Right ventricle myocardium inferior (tissue), 1 donor: ENCODE measurements at places on chromosomes 3 and 15. TPM values are rescaled to one million over a fixed set of nuclear protein-coding genes. Genes with fewer than 3 reads are reported as not detected.

- no peak for DNase-seq
Observed at GRCh38 chr3:23888617-23889228, 28.1 kb downstream of the NKIRAS1 start.

DNA sequence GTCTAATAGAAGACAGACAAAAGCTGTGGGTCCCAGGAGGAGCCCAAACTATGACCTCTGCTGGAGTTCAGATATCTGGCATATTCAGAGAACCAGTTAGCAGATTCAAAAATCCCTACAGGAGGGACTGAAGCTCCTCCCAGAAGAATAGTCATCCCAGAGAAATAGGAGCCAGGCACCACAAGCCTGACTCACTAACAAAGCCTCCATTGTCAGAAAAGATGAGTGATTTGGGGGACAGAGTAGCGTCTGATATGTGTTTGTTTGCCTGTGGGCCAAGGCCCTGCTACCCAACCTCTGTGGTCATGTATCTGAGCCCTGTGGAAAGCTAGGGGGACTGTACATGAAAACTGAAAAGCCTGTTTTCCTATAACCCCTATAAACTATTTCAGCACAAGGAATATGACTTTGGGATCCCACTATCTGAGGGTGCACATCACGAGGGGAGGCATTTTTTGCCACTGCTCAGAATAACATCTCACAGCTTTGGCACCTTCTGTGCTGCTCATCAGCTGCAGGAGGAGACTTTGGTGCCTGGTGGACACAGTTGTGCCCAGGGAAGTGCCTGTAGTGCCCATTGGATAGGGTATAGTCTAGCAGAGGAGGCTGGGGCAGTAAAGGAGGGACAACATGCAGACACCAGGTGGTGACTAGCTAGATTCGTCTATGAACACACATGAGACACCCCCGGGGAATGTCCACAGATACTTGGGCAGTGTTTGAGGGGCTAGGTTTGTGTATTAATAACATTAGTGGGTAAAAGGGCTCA, 9.7 kb upstream of the LARP6 start:
- no peak for DNase-seq

GRCh38 chr3:120470870-120471269, 20.1 kb upstream of the FSTL1 start:
- no peak for DNase-seq

DNA sequence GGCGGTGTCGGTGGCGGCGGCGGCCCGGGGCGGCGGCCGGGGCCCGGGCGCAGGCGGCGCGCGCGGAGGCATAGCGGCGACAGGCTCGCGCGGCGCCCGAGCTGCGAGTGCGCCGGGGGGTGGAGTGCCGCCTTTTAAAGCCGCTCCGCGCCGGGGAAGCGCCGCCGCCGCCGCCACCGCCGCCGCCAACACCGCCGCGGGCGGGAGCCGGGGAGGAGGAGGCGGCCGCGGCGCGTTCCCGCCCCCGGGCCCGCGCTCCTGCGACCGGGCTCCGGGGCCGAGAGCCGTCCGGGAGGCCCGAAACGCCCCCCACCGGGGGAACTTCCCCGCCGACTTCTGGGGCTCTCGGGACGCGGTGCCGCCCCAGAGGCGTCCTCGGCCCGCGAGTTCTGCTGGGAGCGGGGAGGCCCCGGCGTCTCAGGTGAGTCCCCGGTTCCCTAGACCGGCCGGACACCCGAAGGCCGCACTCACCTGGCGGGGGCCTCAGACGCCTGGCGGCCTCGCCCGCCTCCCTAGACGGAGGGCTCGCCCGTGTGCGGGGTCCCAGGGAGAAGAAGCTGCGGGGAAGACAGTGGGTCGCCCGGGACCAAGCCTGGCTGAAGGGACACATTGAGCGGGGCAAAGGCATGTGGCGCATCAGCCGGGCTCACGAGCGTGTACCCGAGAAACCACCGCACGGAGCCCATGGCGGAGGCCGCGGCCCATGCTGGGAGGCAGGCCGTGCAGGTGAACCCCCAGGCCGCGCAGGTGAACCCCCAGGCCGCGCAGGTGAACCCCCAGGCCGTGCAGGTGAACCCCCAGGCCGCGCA, at the start of gene PCSK6:
Gene PCSK6, minus strand, starts transcription at position 109 of the 809 bp plus-strand sequence. Its CDS starts 37 bp downstream, at position 72.
- no peak for DNase-seq

- no peak for DNase-seq
Observed at GRCh38 chr3:61637088-61638051, 76.0 kb downstream of the PTPRG start.

GRCh38 chr3:155753038-155753639, 8.3 kb upstream of the PLCH1 start:
- DNase-seq: no peak

DNA sequence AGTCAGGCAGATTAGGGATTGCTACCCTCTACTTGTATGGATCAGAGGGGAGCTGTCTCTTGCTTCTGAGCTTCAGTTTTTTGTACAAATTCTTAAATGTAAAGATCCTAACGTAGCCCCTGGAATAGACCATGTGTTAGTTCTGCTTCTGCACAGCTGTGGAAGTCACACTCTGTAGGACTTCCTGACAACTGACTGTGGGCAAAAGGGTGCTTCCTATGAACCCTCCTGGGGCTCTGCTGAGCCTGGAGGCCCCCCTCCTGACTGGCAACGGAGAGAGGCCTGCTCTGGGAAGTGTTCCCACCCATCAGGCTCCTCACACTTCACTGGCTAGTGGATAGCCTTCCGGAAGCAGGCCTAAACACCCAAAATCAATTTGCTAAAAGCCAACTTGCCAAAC, 131.0 kb downstream of the RPLP1 start:
- DNase-seq: no peak

GRCh38 chr3:186938716-186939115, 8.4 kb downstream of the ST6GAL1 start:
- DNase-seq: no peak

- DNase-seq: no peak
Observed at GRCh38 chr15:39250460-39251186, 330.3 kb upstream of the THBS1 start.

DNA sequence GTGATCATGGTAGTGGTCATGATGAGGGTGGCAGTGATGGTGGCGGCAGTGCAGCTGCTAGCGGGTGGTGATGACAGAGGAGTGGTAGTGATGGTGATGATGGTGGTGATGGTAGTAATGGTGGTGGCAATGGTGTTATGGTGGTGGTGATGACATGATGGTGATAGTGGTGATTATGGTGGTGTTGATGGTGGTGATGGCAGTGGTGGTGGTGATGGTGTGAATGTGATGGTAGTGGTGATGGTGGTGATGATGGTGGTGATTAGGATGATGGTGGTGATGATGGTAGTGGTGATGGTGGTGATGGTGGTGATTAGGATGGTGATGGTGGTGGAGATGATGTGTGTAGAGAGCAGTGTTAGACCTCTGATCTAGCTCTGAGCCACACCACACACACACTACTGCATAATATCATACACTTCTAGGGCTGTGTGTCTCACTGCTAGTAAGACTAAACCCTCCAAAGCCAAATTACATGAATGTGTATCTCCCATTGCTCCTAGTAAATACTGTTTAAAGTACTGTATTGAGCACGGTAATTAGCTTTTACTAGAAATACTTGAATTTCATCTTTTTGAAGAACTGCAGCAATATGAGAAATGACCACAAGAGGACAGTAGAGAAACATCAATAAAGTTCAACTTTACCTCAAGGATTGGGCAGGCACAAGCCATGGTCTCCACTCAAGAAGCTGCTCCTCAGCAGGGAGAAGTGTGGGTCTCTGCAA, 28.8 kb downstream of the TMED3 start:
- no peak for DNase-seq

- DNase-seq: no peak
Observed at GRCh38 chr15:80730926-80731325, 35.8 kb downstream of the ABHD17C start.

- no peak for DNase-seq
Observed at GRCh38 chr3:190064659-190065058, 56.0 kb downstream of the P3H2 start.

DNA sequence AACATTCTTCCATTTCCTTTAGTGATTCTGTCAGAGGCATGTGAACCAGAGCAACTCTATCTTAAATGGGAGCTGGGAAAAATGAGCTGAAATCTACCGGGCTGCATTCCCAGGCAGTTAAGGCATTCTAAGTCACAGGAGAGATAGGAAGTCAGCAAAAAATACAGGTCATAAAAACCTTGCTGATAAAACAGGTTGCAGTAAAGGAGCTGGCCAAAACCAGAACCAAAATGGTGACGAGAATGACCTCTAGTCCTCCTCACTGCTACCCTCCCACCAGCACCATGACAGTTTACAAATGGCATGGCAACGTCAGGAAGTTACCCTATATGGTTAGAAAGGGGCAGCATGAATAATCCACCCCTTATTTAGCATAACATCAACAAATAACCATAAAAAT, 66.4 kb downstream of the B3GALNT1 start:
- DNase-seq: no peak

DNA sequence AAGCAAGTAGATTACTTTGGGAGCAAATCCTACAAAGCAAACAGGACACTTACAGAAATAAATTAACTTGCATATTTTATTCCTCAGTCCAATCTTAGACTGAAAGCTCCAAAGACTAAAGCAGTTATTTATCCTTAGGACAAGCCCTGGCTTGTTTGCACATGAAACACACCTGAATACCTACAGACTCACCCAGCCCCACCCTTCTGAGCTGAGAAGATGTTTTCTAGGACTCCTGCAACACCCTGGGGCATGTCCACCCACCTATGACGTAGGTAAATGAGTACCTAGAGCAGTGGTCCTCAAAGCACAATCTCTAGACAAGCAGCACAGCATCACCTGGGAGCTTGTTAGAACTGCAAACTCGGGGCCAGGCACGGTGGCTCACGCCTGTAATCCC, 80.8 kb downstream of the ANXA2 start:
- DNase-seq: no peak

GRCh38 chr3:169394316-169394715, 269.2 kb downstream of the MECOM start:
- DNase-seq: no peak

GRCh38 chr15:42846647-42847046, 73.9 kb downstream of the TTBK2 start:
- DNase-seq: no peak

DNA sequence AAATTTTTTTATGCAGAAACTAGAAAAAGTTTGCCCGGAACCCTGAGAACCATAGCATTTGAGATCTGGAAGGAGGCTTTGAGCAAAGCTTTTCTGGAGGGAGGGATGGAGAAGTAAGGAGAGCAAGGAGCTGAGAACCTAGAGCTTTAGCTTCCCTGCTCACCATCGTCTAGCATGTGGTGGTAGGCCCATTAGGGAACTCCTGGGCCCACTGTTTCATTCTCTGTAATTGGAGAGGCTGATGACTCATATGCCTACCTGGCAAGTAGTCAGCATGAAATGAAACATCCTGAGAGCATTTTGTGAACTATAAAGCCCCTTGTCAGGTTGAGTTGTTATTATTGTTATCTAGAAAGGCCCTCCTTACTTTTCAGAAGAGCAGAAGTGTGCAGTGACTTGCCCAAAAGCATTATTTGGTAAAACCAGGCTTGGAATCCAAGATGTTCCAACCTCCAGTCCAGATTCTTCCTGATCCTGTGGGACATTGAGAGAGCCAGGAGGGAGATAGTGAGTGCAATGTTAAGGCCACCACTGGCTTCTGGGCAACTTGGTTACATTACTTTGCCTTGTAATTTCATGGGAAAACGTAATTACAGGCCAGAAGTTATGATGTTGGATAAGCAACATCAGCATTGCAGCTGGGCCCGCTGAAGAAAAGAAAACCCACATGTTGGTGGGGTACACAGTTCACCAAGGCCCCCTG, 104.5 kb upstream of the BFSP2 start:
- no peak for DNase-seq

- DNase-seq: no peak
Observed at GRCh38 chr3:130537673-130538304, 20.8 kb downstream of the COL6A6 start.

- no peak for DNase-seq
Observed at GRCh38 chr15:43872416-43873020, 45.7 kb downstream of the WDR76 start.

- no peak for DNase-seq
Observed at GRCh38 chr3:179181993-179182551, 33.9 kb downstream of the PIK3CA start.

DNA sequence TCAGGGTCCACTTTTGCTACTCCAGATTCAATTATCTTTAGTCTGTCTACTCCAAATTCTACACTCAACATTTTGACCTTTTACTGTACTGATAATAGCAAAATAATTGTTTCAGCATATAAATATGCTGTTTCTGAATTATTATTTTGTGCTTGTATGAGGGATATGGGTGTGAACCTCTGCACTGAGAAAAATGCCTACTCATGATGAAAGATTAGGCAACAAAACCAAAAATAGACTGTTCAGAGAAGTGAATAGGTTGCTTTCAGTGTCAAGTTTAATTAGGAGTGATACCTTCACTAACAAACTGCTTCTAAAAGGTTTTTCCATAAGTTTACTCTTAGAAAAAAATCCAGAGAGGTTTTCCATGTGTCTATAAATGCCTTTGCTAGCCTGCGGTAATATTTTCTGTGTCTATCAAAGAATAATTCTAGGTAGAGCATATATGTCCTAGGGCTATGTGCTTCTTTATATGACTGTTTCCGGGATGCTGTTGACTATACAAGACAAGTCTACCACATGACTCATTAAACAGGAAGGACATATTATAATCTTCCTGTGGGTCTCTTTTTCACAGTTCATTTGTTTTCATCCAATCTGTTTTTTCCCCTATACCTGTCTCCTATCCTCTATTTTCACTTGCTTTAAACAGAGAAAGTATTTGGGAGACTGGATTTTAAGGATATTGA, 218.5 kb upstream of the TTC14 start:
- DNase-seq: no peak

- no peak for DNase-seq
Observed at GRCh38 chr3:119681279-119681678, 4.1 kb upstream of the COX17 start.

DNA sequence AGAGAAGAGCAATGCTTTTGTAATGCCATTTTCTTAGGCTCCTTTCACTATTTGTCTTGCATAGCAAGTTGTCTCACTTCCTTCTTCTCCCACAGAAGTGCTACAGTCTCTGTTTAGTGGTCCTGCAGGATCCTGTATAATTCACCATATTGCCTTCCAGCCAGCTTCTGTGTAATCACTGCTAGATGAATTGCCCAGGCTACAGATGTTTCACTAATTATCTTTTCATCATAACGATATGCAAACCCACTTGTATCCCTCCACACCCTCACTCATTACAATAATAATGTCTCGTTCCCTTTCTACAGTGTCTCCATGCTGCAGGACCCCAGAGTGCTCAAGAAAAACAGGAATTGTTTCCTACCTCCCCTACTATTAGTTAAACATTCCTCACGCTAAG, 402.9 kb downstream of the TBL1XR1 start:
- no peak for DNase-seq

The ZNF501 gene
- total RNA-seq: 5.4 TPM

The SI gene
- not detected for total RNA-seq

The DUOXA1 gene
- 0.68 TPM for total RNA-seq

The C3orf85 gene
- not detected for total RNA-seq

The GTF2E1 gene
- 15.0 TPM for total RNA-seq

The PCSK6 gene
- total RNA-seq: 33.8 TPM

The IFT80 gene
- total RNA-seq: 8.9 TPM
